Fibroblast of villous mesenchyme (primary cell): ENCODE measurements at places on chromosomes 13 and 19. TPM values are rescaled to one million over a fixed set of nuclear protein-coding genes. Genes with fewer than 3 reads are reported as not detected.

The FZR1 gene
- 37.6 and 40.3 TPM in 2 replicates for total RNA-seq

- peak; percentile 79 for DNase-seq
Measured at GRCh38 chr13:32639502-32640105, 53.4 kb downstream of the PDS5B start.

The LILRA1 gene
- not detected in 2 replicates for total RNA-seq

DNA sequence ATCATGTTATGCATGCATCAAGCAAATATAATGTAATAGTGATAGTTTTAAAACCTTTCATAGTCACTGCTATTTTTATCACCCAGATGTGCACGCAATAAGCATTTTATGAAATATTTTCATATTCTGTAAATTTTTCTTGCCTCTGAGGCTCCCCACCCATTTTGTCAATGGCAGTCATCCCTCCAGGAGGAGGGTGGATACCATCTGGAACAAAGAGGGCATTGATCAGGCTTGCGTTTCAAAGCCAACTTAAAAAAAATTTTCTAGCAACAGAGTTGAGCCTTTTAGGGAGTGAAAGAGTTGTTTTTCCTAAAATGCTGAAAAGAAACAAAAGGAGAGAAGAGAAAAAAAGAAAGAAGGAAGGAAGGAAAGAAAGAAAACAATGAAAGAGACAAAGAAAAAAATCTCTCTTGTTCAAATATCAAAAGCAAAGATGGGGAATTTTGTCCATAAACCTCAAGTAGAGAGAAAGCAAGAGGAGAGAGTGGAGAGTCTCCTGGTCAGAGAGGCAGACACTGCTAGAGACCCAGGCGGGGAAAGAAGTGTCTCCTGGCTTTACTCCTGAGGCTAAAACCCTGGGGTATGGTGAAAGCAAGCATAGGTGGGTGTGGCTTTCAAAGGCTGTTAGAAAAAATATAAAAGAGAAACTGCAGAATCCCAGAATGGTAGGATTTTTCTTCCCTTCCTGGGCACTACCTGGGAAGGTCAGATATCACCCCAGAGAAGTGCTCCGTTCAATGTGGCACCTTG, 63.6 kb upstream of the KLF12 start:
- DNase-seq = no peak

- peak; percentile 70 for DNase-seq
Measured at GRCh38 chr13:26923824-26924605, 163.4 kb upstream of the GPR12 start.

The ZNF439 gene
- total RNA-seq = 2.6 and 4.3 TPM in 2 replicates

The FGF22 gene
- not detected in 2 replicates for total RNA-seq

- peak; percentile 75 for DNase-seq
Measured at GRCh38 chr19:19900139-19900728, 512 bp upstream of the ZNF93 start.

DNA sequence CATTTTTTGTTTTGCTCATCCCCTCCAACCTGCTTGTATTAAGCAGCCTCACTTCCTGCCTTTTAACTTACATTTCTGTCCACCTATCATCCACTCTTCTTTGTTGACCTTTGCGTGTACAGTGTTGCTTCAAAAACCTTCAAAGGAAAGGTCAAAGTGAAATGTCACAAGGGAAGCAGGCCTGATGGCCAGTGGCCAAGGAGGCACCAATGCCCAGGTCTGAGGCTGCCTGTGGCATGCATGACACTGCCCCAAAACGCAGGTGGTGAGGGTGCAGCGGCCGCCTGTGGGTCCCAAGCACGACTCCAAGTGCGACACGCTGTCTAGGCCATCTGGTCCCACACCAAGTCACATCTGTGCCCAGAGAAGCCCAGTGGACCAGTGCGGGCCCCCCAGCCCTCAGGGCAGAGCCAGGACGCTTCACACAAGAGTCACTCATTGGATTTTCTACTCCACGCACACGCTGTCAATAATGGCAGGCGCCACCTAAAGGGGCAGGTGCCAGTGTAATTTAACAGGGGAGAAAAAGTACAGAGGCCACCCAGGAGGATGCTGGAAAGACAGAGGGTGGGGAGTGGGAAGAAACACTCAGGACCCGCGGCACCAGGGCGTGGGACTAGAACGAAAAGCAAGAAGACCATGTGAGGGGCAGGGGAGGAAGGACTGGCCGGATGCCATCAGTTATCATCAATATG, 23.5 kb downstream of the SLC7A1 start:
- no peak for DNase-seq

- no peak for DNase-seq
Measured at GRCh38 chr13:73401769-73402168, 343.0 kb downstream of the KLF5 start.

DNA sequence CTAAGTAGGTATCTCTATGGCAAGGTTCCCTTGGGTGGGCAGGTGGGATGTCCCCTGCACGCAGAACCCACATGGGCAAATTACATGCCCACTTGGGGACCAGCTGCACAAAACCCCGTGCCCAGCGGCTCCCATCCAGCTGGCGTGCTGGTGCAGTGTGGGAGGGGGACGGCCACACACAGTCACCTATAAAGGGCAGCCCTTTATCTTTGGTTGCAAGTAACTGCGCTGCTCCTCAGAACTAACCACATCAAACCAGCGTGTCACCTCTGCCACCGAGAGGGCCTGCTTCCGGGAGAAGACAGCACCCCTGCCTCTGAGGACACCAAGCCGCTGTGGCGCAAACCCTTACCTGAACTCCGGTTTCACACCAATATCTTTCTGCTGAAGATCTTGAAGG, 32.2 kb downstream of the ANKRD27 start:
- no peak for DNase-seq

GRCh38 chr13:112569821-112570220, 18.1 kb downstream of the TUBGCP3 start:
- DNase-seq = no peak

The SULT2B1 gene
- total RNA-seq = under 0.01 TPM in 1 of 2 replicates, not detected in the other

- DNase-seq = peak; percentile 61
Measured at GRCh38 chr19:1220976-1221903, 15.7 kb downstream of the STK11 start.

DNA sequence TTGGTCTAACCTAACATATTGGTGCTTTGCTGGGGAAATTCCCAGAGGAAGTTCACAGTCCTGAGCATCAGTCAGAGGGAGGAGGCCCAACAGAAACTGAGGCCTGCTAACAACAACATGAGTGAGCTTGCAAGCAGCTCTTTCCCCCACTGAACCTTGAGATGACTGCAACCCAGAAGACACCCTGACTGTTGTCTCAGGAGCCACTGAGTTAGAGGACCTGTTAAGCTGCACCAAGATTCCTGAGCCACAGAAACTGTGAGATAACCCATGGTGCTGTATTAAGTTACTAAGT, 193.2 kb upstream of the UBL3 start:
- no peak for DNase-seq

The SPRY2 gene
- total RNA-seq = 15.8 and 16.0 TPM in 2 replicates

DNA sequence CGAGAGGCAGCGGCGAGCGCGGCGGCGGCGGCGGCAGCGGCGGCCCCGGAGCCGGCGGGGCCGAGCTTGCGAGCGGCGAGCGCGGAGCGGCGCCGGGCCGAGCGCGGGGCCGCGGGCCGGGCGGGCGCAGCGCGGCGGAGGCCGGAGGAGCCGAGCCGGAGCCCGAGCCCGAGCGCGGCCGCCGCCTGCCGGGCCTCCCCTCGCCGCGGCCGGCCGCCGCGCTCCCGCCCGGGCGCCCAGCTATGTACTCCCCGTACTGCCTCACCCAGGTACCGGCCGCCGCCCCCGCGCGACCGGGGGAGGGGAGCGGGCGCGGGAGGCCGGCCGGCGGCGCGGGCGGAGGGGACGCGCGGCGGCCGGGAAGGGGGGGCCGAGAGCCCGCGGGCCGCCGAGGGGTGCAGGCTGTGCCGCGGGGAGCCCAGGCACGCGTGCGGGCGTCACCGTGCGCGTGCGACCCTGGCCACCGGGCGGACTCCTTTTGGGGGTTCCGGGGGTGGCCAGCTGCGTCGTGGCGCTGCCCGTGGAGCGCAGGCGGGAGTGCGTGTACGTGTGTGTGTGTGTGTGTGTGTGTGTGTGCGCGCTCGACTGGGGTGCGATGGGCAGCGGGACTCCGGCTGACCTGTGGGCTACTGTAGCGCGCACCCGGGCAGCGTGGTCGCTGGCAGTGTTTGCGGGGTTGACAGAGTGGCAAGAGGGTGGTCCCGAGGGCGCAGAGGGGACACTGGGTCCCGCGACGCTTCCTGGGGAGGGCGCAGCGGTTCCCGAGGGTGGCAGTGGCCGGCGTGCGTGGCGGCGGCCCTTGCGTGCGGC, 526 bp downstream of the NFIX start:
- DNase-seq = no peak

- peak; percentile 77 for DNase-seq
Measured at GRCh38 chr13:43489233-43489632, 297.5 kb downstream of the ENOX1 start.

DNA sequence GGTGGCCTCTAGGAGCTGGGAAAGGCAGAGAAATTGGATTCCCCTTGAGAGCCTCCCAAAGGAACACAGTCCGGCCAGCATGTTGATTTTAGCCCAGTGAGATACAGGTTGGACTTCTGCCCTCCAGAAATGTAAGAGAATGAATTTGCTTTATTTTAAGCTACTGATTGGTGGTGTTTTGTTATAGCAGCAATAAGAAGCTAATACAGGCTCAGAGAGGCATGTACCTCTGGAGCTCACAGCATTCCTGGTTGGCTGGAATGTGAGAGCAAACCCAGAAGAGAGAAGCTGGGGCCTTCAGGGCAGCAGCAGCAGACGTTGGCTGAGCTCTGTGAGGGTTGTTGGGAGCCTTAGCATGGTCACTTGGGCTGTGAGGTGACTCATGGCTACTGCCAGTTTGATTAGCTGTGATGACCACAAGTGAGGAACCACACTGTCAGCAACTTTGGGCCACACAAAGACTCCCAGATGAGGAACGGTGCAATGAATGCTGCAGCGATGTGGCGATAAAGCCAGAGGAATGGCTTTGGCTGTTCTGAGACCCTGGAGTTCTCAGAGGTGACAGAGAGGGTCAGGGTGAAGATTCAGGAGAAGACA, 80.1 kb downstream of the CYSLTR2 start:
- no peak for DNase-seq

DNA sequence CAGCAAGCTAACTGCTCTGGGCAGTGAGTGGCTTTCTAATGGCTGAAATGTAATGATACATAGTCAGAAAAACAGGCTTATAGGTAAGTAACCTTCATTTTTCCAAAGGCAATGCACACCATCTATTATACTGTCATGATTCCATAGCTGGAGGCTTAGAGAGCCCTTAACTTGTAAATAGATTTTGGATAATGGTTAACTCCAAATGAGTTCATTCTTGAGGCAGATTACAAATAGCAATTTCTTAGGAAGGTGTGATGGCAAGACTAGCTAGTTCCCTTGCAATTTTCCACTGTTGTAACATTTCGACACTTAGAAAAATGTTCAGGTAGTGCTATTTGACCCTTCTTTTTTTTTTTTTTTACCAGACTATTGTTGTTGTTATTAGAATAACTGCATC, 789.8 kb upstream of the PCDH9 start:
- DNase-seq = no peak

DNA sequence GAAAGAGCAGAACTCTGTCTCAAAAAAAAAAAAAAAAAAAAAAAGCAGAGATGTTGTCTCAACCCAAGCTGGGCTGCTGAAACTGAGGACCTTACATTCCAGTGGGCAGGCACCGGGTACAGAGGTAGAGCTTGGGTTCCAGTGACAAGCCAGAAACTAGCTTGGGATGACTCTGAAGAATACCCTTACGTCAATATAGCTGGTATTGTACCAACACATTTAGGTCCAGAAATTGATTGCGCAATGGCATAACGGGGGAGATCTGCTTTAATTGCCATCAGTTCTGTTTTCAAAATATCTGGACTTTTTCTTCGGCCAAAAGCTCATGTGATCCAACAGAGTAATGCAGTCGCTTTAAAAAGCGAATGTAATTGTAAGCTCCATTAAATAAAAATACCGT, 103.1 kb upstream of the UBL3 start:
- DNase-seq = peak; percentile 43

- no peak for DNase-seq
Measured at GRCh38 chr19:4234142-4234861, 5.0 kb downstream of the EBI3 start.

The HAUS8 gene
- 3.5 TPM in 2 replicates for total RNA-seq

The GPR4 gene
- total RNA-seq = not detected in 2 replicates

DNA sequence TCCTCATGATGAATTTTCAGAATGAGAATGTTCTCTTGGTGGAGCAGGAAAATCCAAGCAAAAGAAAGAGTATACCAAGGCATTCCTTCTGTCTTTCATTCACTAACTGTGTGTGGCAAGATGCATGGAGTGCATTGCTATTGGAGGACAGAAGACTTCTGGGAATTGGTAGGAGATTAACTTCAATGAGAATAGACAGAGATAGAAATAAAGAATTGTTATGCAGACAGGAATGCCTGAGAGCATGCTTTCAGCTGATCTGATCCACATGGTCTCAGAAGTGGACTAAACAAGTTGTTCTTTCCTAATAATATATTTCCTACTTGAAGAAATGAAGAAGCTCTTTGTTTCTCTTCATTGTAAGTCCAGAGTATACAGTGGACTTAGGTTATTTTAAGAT, 303.6 kb downstream of the MYO16 start:
- peak; percentile 12 for DNase-seq

- no peak for DNase-seq
Measured at GRCh38 chr13:64272681-64273080, 2857.0 kb upstream of the PCDH20 start.

DNA sequence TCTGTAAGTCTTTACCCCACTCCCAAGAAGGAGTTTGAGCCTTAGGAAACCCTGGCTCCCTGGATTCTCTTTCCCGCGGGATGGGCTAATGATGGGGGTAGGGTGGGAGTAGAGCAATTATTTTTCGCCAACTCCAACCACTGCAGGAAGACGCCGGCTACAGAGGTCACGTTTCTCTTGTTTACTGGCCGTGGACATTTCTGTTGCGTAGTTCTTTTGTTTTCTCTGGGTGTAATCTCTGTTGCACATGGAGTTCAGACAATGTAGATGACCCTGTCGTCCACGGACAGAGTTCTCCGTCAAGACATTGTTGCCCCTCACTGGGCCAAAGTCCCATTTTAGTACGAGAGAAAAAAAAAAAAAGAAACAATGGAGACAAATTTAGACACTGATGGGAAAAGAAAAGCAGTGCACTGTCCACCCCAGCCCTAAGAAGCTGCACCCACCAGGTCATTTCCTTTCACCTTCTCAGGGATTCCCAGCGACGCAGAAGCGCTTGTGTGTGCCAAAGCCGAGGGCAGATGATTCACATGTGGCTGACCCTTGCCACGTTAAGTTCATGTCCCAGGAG, 133.9 kb upstream of the ARGLU1 start:
- no peak for DNase-seq

DNA sequence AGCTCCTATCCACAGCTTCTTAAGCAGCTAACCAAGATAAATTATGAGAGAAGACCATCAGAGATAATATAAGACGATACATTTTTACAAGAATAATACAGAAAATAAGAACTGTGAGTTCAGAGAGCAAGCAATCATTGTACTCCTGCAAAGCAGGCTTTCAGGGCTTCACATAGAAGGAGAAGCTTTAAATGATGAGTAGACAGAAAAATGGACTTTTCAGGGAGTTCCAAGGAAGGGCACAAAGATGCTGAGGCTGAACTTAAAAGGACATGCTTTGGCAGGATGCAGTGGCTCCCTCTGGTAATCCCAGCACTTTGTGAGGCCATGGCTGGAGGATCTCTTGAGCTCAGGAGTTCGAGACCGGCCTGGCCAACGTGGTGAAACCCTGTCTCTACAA, 159.5 kb downstream of the POU4F1 start:
- DNase-seq = no peak

The PALM3 gene
- total RNA-seq = under 0.01 TPM in 1 of 2 replicates, not detected in the other

The FAM216B gene
- total RNA-seq = not detected in 2 replicates

The HSD17B14 gene
- total RNA-seq = 12.2 and 13.8 TPM in 2 replicates

- DNase-seq = no peak
Measured at GRCh38 chr19:27679905-27680304, 1533.0 kb downstream of the UQCRFS1 start.
